ENCODE measurements at places on chromosomes 6 and 20.

DNA sequence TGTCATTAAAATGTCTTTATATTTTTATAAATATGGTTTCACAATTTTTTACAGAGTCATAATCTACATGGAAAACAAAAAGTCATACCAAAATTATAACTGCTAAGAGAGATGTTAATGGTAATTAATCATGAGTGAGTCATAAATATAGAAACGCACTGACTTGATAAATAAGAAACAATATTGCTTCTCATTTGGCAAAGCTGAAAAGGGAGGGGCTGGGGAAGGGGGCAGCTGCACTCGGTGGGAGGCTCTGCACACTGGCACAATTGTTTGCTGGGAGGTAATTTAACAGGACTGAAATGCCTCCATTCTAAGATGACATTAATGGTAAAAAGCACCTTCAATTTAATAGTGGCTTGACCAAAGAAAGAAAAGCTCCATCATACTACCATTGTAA lies 133.3 kb upstream of the AGPAT4 start:
- no peak for DNase-seq

DNA sequence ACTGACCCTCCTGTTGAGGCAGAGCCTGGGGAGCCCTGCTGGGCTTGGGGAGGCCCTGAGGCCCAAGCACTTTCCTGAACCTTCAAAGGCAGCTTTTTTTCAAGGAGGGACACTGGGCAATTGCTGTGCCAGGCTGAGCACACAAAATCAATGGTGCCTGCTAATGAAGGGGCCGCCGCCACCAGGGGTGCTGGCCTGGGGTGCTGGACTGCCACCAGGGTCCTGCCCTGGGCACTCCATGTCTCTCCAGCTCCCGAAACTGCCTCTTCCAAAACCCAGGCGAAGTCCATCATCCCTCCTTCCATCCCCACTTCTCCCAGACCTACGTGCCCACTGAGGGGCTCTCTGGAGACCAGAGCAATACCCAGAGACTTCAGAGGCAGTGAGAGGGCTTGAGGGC lies 145.6 kb downstream of the GRM4 start:
- no peak for DNase-seq

DNA sequence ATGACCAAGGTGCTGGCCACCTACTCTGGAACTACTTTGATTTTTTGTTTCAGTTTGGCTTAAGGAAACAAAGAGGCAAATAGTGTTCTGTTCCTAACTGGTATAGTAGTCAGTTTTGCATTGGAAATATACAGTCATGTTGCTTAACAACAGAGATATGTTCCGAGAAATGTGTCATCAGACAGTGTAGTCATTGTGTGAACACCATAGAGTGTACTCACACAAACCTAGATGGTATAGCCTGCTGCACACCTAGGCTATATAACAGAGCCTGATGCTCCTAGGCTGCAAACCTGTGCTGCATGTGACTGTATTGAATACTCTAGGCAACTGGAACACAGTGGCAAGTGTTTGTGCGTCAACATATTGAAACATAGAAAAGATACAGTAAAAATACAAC lies 80.4 kb downstream of the ARID1B start:
- DNase-seq, result no peak

- DNase-seq, result no peak
These were observed 172.6 kb upstream of the MOCS1 start for GRCh38 chr6:40106840-40107239.

- DNase-seq, result no peak
These were observed 132.5 kb downstream of the EPM2A start for GRCh38 chr6:145602726-145603326.

GRCh38 chr6:109478841-109479624 lies 4.0 kb downstream of the ZBTB24 start:
- no peak for DNase-seq

GRCh38 chr6:31737315-31737990 lies 1.1 kb upstream of the CLIC1 start:
- no peak for DNase-seq

- no peak for DNase-seq
These were observed 1.9 kb downstream of the APOM start for GRCh38 chr6:31657406-31658157.

DNA sequence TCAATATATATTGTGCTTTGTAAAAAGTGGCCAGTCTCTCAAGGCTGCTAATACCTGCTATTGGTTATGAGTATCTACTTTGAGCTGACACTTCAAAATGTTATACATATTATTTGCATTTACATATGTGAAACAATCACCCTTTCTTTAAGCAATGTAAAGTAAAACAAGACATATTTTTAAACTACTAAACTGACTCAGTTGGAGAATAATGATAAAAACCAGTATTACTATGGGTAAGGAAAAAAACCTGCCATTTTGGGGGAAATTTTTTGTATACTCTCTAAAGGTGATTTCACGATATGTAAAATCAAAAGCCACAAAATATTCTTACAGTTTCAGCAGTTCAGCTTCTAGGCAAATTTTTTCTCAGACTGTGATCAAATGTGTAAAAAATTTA lies 232.3 kb downstream of the PRL start:
- no peak for DNase-seq

Measured in activated T-helper 1 cell treated with anti-CD3 and anti-CD28 coated beads, Interleukin-2, amount 50 U/mL, for 16 hours (primary cell).